ENCODE measurements at places on chromosomes 5 and 9. TPM values are rescaled to one million over a fixed set of nuclear protein-coding genes. Genes with fewer than 3 reads are reported as not detected.

The WNT8A gene
- not detected for total RNA-seq

The IL3 gene
- not detected for total RNA-seq

The GABRA1 gene
- total RNA-seq, result not detected

The TAF11L2 gene
- total RNA-seq, result not detected

The AK8 gene
- 1.6 TPM for total RNA-seq

The C5orf58 gene
- total RNA-seq, result not detected

The TAF11L10 gene
- total RNA-seq, result not detected

The PCDHA10 gene
- total RNA-seq, result 0.33 TPM
